ENCODE measurements at places on chromosomes 3 and 15. TPM values are rescaled to one million over a fixed set of nuclear protein-coding genes. Genes with fewer than 3 reads are reported as not detected.

GRCh38 chr3:188284455-188285212 is 130.7 kb downstream of the LPP start:
- peak; percentile 61 for DNase-seq

GRCh38 chr3:150483226-150483625 is 63.1 kb downstream of the SERP1 start:
- DNase-seq = no peak

DNA sequence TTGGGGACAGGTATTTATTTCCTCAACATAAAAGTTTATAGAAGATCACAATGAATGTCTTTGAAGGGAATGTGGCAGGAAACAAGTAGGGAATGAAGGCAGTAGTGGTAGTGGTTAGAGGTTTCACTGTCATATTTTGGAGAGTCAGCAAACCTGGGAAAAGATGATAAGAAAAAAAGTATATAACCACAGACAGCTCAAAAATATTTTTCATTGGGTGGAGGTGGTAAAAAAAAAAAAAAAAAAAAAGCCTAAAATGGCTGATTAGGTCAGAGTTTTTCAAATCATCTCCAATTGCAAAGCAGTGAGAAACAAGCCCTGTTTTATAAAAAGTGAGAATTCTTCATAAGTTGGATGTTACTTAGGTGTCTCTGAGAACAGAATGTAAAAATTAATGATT is 400.0 kb downstream of the LSAMP start:
- DNase-seq = no peak

GRCh38 chr3:100545371-100545770 is 53.0 kb downstream of the TMEM45A start:
- DNase-seq = no peak

- no peak for DNase-seq
These were observed 3.0 kb downstream of the BMF start for GRCh38 chr15:40105517-40106202.

Gene SLC7A14
- total RNA-seq = 6.8 TPM

Gene FBXW12
- total RNA-seq = not detected

GRCh38 chr15:101267320-101268104 is 9.8 kb downstream of the SELENOS start:
- peak; percentile 91 for DNase-seq

Gene GPR171
- not detected for total RNA-seq

GRCh38 chr3:77513542-77513941 is 473.6 kb downstream of the ROBO2 start:
- DNase-seq = no peak

- no peak for DNase-seq
These were observed 109.4 kb upstream of the TNIK start for GRCh38 chr3:171569571-171570132.

- DNase-seq = no peak
These were observed 245.3 kb downstream of the RPLP1 start for GRCh38 chr15:69697916-69698315.

GRCh38 chr15:38555686-38556334 is 8.8 kb downstream of the RASGRP1 start:
- peak; percentile 95 for DNase-seq

Gene EPB42
- not detected for total RNA-seq

Gene NR2F2
- 28.1 TPM for total RNA-seq

Gene LRRC34
- 1.1 TPM for total RNA-seq

DNA sequence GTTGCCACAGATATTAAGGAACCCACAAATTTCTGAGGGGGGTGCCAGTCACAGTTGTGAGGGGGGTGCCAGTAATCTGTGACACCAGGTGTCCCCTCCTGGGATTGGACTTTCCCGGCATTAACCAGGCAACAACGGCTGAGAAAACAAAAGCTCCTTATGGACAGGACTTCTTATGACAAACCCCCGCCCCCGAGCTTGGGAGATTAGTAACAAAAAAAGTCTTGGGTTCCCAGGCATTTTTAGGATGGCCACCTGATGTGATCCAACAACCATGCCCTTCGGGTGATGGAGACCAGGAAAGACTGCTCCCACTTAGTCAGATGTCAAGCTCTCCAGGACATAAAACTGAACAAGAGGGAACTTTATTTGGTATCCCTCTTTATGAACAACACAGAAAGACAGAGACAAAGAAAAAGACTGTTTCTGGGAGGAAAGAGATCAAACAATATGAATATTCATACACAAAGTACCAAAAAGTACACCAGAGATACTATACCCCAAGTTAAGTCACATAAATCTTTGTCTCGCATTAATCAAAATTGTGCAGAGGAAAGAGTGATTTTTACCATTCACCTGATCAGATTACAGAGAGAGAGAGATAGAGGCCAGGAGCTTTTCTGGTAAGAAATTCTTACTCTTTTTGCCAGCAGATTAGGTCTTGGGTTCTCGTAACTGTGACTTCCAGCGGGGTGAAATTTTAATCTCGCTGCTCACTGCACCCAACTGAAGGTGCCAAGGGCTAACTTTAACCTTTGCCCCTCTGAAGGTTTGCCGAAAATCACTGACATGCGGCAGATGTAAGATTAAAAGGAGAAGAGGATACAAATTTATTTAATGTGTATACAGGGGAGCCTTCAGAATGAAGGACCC is 61.6 kb downstream of the OSTN start:
- DNase-seq = no peak

- DNase-seq = no peak
These were observed 2.7 kb downstream of the MGLL start for GRCh38 chr3:127819656-127820055.

Gene FBLN2
- 10.8 TPM for total RNA-seq

- peak; percentile 15 for DNase-seq
These were observed 806 bp downstream of the KLHL25 start for GRCh38 chr15:85793641-85794597.

DNA sequence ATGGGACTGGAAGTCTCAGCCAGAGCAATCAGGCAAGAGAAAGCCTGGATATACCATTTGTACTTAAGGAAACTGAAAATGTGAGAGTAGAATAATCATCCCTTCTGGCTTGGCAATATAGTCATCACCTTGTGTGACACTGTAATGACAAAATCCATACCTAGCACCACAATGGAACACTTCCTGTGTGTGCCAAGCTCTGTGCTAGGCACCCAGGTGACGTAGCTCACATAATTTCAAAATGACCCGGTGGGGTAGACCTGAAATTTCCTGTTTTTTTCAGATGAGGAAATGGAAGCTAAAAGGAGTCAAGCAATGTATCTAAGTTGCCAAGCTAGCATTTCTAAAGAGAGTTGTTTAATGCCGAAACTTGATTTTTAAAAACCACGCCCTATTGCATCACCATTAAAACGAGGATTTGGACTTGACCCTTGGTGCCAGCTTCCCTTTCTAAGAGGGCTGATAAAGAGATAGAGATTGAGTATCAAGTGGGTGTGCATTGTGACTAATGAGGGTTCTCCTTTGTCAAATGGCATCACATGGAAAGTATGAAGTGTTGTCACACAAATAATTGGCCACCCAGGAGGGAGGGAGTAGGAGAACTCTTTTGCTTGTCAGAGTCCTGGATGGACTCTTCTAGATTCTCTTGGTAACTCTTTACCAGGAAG is 141.3 kb upstream of the PDZRN3 start:
- DNase-seq = no peak

Gene OXTR
- total RNA-seq = 56.1 TPM

DNA sequence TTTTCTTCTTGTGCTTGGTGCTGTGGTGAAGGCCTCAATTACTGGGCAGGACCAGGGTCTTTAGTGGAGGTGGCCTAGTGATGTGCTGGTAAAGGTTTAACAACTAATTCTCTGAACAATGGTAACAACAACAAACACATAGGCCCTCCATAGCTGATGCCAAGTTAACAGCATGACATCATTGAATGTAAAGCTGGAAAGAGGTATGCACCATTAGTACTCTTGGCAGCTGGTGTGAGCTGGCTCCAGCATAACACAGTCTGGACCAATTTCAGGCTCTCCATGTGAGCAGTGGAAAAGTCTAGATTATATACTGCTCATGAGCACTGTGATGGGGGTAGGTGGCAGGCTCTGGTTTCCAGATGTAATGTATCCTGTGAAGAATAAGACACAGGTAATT is 61.8 kb downstream of the SLC7A14 start:
- peak; percentile 61 for DNase-seq

- no peak for DNase-seq
These were observed 55.8 kb upstream of the CTNNB1 start for GRCh38 chr3:41143421-41144031.

Gene TERC
- total RNA-seq = 57.0 TPM

Gene LMAN1L
- not detected for total RNA-seq

GRCh38 chr3:142152384-142152783 is 3.0 kb upstream of the TFDP2 start:
- no peak for DNase-seq

Gene TNFAIP8L3
- total RNA-seq = 0.83 TPM

GRCh38 chr3:179189759-179190158 is 41.6 kb downstream of the PIK3CA start:
- peak; percentile 84 for DNase-seq

Gene SOX14
- total RNA-seq = not detected

Gene CCDC39
- not detected for total RNA-seq

DNA sequence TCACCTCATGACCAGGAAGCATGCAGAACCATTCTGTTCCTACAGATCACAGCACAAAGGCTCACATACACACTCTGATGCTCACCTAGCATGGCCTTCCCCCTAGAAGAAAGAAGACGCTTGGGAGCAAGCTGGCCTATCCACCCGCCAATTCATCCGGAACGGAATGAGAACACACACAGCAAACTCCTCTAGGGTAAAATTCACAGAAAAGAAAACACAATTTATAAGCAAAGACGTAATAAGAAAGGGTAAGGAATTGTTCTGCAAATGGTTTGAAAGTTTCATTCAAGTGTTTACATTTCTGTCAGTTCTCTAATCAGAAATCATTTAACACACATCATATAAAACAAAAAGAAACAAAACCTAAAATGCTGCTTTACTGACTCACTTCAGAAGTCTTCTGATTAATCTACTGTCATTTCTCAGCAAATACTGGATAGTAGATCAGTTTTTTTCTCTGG is 218.1 kb downstream of the OSBPL10 start:
- no peak for DNase-seq

- DNase-seq = no peak
These were observed 226.1 kb upstream of the TTC14 start for GRCh38 chr3:180375831-180376230.
